ENCODE measurements at places on chromosomes 11 and 22. TPM values are rescaled to one million over a fixed set of nuclear protein-coding genes. Genes with fewer than 3 reads are reported as not detected.

The TRIM29 gene
- 11.1 TPM for total RNA-seq

The SNX32 gene
- 0.06 TPM for total RNA-seq

The TNNI2 gene
- not detected for total RNA-seq

The OR5A1 gene
- total RNA-seq = not detected

The UPK2 gene
- 0.84 TPM for total RNA-seq

Measured in A549 treated with CORT108297 at 1 μM for 4 hours (cell line).